ENCODE measurements at places on chromosomes 1 and 21. TPM values are rescaled to one million over a fixed set of nuclear protein-coding genes. Genes with fewer than 3 reads are reported as not detected.
A peak's percentile ranks its signal among the peaks of the same experiment; 100 is the strongest.

- DNase-seq, result no peak
Measured at GRCh38 chr1:194755241-194755994, 1569.0 kb upstream of the B3GALT2 start.

DNA sequence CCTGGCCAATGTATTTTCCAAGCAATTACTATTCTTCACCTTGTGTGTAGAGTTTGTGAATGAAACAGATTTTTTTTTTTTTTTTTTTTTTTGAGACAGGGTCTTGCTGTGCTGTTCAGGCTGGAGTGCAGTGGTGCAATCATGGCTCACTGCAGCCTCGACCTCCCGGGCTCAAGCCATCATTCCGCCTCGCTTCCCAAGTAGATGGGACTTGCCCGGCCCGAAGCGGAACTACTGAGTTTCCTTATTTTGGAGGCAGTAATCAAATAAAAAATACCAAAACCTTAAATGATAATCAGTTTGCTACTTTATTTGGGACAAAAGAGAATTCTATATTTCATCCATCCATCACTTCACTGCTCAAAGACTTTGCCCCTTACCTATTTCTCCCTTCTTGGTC, 704 bp upstream of the BTBD8 start:
- no peak for DNase-seq

DDAH1 gene
- total RNA-seq, result 40.1 TPM

FNDC5 gene
- total RNA-seq, result 10.7 TPM

- DNase-seq, result no peak
Measured at GRCh38 chr1:16186655-16187235, 25.7 kb downstream of the ARHGEF19 start.

DNA sequence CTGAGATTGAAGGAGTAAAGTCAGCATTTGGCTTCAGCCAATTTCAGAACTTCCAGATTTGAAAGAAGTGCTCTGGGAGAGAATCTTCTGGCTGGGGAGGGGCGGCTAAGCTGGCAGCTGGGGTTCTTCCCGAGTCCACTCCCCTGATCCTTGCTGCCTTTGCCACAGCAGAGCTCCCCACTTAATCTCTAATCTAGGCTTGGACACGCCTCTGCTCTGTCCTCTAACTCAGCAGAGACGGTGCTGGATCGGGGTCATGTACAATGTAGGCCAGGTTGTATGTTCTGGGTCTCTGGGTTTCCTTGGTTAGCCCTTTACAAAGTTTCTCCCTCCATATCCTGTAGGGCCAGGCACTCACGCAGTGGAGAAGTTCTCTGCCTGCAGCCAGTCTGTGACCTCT, 10.1 kb upstream of the GSTM3 start:
- DNase-seq, result no peak

TNFRSF9 gene
- total RNA-seq, result not detected

- DNase-seq, result no peak
Measured at GRCh38 chr1:13582713-13583443, 754 bp upstream of the PDPN start.

GRCh38 chr1:168372861-168373371, 92.2 kb downstream of the TBX19 start:
- no peak for DNase-seq

ALPL gene
- total RNA-seq, result 10.3 TPM

DNA sequence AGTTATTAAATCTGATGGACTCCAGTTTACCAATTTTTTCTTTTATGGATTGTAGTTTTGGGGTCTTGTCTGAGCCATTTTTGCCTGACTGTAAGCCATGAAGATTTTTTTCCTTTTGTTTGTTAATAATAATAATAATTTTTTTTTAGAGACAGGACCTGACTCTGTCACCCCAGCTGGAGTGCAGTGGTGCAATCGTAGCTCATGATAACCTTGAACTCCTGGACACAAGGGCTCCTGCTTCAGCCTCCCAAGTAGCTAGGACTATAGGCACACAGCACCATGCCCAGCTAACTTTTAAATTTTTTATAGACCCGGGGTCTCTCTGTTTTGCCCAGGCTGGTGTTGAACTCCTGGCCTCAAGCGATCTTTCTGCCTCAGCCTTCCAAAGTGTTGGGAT, 6.3 kb downstream of the PTBP2 start:
- no peak for DNase-seq

DNA sequence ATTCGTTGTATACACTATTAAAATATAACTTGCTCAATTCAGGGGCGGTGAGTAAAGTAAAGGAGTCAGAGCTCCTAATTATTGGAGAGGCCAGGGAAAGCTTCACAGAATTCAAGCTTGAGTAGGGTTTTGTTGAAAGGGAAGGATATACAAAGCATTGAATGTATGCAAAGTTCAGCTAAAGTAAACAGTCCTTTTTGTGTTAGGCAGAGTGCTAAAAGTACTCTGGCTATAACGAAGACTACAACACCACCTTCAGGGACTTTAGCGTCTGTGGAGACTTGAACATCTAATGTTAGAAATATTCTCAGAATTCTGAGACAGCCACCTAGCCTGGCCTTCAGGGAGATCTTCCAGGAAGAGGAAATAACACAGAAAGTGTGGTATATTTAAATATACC, 1.1 kb downstream of the FALEC start:
- no peak for DNase-seq

- no peak for DNase-seq
Measured at GRCh38 chr1:209042413-209042812, 541.1 kb upstream of the CAMK1G start.

CYP4Z1 gene
- total RNA-seq, result 1.7 TPM

DNAJC16 gene
- total RNA-seq, result 12.6 TPM

GRCh38 chr1:5365751-5366150, 626.5 kb downstream of the NPHP4 start:
- no peak for DNase-seq

- DNase-seq, result peak; percentile 86
Measured at GRCh38 chr1:65259816-65260215, 49.5 kb upstream of the DNAJC6 start.

DNA sequence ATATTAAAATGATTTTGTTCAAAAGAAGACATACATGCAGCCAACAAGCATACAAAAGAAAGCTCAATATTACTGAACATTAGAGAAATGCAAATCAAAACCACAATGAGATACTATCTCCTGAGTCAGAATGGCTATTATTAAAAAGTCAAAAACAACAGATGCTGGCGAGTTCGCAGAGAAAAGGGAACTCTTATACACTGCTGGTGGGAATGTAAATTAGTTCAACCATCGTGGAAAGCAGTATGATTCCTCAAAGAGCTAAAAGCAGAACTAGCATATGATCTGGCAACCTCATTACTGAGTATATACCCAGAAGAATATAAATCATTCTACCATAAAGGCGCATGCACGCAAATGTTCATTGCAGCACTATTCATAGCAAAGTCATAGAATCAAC, 126.0 kb upstream of the HMCN1 start:
- DNase-seq, result no peak

AGMAT gene
- not detected for total RNA-seq

DNA sequence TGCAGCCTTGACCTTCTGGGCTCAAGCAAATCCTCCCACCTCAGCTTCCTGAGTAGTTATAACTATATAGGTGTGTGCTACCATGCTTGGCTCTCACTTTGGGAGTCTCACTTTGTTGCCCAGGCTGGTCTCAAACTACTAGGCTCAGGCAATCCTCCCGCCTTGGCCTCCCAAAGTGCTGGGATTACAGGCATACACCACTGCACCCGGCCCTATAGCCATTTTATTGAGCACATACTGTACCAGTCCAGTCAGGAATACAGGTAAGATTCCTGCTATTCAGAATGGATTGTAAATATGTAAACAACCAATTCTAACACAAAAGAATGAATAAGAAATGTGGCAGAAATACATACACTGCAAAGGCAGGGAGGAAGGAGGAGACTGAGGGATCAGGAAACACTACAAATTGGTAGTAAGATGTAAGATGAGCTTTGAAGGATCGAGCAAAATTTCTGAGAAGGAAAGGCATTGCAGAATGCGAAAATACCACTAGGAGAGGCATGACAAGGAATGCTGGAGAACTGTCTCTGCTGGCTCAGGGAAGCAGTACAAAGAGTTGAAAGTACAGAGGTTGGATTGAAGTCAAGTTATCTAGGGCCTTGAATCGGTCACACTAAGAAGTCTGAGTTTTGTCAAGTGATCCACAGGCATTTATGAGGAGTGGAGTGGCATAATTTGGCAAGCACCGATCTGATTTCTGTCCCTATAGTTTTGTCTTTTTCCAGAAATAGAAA, 60.4 kb downstream of the LHX4 start:
- DNase-seq, result no peak

S100A1 gene
- 12.4 TPM for total RNA-seq

GRCh38 chr1:47745715-47746609, 251.2 kb downstream of the TRABD2B start:
- no peak for DNase-seq

DNA sequence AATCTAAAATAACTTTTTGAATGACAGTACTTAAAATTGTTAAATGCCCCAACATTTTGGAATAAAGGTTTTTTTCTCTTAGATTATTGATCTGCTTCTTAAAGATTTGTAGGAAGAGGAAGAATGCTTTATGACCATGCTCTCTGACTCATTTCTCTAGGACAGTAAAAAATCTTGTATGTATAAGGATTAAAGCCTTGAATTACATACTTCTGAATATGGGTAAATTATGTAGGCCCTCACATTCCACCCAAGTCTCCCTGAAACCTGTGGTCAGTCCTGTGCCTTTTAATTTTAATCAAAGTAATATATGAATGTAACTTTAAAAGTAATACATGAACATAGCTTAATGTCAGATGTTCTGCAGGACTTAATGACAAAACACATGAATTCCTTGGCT, 50.5 kb downstream of the ABCD3 start:
- DNase-seq, result no peak

DNA sequence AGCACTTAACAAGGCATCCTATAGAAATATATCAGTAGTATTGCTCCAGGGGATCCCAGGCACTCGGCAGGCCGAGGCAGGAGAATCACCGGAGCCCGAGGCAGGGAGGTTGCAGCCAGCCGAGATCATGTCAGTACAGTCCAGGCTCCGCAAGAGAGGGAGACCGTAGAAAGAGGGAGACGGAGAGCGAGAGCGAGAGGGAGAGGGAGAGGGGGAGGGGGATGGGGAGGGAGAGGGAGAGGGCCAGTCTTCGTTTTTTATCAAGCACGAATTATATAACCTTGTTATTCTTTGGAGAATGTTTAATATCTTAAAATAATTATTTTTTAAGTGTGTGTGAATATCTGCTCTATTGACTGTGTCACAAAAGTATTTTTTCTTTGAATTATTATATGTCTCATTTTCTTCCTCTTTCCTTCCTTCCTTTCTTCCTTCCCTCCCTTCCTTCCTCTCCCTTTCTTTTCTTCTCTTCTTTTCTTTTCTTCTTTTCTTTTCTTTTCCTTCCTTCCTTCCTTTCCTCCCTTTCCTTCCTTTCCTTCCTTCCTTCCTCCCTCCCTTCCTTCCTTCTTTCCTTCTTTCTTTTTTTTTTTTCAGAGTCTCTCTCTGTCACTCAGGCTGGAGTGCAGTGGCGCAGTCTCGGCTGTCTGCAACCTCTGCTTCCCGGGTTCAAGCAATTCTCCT, 233.7 kb downstream of the SRGAP2C start:
- no peak for DNase-seq

LACTBL1 gene
- not detected for total RNA-seq

DNA sequence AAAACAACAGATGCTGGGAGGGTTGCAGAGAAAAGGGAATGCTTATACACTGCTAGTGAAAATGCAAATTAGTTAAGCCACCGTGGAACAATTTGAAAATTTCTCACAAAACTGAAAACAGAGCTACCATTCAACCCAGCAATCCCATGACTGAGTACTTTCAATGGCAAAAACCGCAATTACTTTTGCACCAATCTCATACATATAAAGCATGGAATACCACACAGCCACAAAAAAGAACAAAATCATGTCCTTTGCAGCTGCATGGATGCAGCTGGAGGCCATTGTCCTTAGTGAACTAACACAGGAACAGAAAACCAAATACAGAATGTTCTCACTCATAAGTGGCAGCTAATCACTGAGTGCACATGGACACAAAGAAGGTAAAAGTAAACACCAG, 6.3 kb upstream of the OR2T8 start:
- DNase-seq, result no peak

- no peak for DNase-seq
Measured at GRCh38 chr1:115266729-115267421, 71.2 kb downstream of the NGF start.

GRCh38 chr1:71232786-71233185, 152.0 kb upstream of the ZRANB2 start:
- no peak for DNase-seq

- DNase-seq, result no peak
Measured at GRCh38 chr21:40120940-40121575, 253.8 kb downstream of the PCP4 start.

DNA sequence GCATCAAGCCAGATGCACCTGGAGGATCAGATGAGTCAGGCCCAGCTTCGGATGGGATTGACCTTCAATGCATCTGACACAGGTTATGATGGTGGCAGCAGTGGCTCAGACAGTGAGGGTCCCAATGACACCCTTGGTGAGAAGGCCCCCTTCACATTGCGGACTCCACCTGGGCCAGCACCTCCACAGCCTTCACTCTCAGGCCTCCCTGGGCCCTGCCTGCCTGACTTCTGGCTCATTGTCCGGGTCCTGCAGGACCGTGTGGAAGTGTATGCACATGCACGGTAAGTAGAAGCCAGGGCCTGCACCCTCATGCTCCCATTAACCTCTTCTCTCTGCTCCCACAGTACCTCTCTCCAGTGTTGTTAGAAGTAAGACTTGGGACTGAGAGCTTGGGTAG, 20.8 kb downstream of the HYI start:
- no peak for DNase-seq

DNA sequence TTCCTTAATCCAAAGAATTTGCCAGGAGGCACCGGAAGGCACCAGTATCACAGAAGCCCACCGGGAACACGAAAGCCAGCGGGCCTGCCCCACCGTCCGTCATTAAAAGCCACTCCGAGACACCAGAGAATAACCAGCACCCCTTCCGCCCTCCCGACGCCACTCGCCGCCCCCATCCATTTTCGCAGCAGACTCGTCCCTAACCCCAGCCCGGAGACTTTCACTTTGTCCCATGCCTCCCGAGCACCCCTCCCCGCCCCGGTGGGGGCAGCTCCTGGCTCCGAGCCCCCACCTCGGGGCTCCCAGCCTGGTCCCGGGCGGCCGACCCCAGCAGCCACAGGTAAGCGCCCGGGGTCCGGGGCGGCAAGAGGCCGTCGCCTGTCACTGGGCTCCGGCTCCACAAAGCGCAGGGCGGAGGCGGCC, 105.4 kb downstream of the SLC45A1 start:
- DNase-seq, result no peak

DNA sequence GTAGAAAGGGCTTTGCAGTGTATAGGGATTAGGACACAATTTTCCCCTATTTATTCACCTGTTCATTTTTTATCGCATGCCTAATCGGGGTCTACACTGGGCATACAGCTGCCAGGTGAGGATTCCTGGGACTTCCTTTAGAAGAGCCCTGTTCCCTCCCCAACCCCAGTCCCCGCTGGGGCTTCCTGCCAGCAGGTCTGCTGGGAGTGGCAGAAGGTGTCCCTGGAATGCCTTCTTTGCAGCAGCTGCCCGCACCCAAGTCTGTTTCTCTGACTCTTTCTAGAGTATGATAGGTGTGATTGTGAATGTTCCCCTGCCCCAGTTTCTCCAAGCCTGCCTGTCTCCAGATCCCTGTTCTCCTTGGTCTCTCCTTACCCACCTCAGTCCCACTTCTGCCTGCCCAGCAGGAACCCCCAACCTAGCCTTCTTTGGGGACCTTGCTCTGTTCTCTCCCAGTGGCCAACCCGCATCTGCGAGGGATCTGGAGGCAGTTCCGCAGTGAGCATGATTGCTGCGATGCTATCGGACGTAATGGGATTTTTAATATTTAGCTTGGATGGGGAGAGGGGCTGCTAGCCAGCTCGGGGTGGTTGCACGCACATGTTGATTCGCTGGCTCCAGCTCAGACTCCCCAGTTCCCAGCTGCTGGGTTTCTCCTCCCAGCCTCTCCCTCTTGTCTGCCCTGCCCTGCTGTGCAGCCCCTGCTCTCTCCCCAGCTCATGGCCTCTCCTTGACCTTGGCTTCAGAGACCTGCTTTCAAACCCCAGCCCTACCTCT, 79.8 kb downstream of the EPHB2 start:
- DNase-seq, result no peak

All from esophagus muscularis mucosa (tissue), 4 donors.